DND-41 (cell line): ENCODE measurements at places on chromosomes 4 and X.

- DNase-seq: no peak
Measured at GRCh38 chr4:40427128-40427527, 92.0 kb downstream of the CHRNA9 start.

GRCh38 chr4:183008492-183008891 lies 90.6 kb upstream of the WWC2 start:
- DNase-seq: no peak

- no peak for DNase-seq
Measured at GRCh38 chr4:121711263-121712000, 14.7 kb upstream of the ANXA5 start.

- no peak for DNase-seq
Measured at GRCh38 chr4:73252001-73252400, 6.6 kb downstream of the ANKRD17 start.

DNA sequence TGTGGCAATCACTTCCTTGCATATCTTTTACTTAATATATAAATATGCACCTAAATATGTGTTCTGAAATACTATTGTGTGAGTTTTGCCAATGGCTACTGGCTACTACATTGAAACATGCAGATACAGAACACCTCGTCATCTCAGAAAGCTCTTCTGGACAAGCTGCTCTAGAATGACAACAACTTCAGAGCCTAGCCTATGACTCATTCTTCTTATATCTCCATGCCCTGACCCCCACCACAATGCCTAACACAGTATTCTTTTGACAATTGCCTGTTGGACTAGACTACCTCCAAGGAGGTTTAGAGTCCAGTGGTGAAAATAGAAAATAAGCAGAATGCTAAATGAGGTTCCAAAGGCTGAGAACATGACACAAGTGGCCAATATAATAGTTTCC lies 17.6 kb upstream of the DMP1 start:
- no peak for DNase-seq

DNA sequence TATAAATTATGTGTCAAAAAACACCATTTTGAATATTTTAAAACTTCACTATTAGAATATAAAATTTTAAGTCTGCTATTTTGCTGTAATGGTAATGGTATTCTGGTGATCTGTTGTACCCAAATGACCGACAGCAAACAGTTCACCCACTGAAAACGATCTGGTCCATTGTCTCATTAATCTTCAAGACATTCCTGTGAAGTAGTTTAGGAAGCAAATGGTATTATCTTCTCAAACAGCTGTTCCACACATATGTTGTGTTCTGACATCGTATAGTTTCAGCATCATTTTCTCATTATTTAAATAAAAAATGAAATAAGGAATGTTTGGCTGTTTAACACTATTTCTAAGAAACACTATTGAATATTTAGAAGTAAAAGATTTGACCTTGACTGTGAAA lies 98.1 kb downstream of the WWC2 start:
- DNase-seq: no peak

DNA sequence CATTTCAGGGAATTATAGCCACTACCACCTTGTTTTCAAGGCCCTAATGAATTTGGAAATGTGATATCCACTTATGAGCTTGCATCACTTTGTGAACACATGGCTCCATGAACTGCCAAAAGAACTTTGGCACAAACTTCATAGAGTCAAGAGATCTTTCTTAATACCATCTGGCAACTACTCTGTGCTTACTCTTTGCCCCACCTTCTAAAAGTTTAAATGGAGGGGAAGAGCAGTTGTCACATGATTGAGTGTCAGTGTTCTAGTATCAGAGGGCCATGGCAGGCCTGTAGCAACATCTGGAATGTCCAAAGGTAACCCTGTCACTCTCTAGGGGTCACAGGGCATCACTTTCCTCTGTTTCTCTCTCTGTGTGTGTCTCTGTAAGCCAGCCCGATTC lies 2.6 kb upstream of the ADH1B start:
- DNase-seq: no peak

DNA sequence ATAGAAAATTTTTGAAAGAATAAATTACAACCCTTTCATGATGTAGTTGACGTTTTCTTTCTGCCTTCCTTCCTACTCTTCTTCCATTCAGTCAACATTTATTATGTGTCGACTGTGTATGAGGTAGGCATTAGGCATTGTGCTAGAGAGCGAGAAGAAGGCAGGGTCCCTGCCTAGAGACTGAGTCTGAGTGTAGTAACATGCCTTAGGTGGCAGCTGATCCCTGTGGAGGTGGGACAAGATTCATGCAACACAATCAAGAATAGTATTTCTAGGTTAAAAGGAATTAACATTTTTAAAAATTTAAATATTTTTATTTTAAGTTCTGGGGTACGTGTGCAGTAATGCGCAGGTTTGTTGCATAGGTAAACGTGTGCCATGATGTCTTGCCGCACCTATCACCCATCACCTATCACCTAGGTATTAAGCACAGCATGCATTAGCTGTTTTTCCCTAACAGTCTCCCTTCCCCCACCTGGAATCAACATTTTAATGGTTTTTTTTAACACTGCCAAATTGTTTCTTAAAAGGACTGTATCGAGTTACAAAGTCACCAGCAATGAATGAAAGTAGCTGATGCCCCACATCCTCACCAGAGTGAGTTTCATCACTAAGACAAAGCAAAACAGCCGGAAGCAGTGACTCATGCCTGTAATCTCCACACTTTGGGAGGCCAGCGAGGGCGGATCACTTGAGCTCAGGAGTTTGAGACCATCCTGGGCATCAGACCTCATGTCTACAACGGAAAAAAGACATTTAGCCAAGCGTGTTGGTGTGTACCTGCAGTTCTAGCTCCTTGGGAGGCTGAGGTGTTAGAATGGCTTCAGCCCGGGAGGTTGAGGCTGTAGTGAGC lies 84.0 kb downstream of the WWC2 start:
- no peak for DNase-seq

DNA sequence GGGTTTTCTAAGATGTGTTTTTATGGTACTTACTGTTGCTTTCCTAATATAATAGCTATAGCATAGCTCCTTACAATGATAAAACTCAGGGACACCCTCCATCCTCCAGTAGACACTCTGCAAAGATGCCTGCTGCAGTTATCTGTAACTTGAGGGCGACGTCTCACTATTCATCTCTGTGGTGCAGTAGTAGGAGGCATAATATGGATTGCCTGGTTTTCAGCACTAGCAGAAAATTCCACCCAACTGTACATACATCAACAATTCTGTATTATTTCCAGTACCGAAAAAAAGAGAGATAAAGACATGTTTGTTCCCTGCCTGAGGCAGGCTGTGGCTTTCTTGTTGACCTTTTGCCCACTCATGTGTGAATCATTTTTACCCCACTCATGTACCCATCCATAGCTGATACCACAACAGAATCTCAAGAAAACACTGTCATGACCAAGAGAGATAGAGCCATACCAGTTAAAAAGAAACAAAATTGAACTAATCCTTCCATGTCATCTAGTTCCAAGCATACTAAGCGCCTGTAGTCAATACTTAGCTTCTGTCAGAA lies 220.1 kb downstream of the RAB28 start:
- no peak for DNase-seq

DNA sequence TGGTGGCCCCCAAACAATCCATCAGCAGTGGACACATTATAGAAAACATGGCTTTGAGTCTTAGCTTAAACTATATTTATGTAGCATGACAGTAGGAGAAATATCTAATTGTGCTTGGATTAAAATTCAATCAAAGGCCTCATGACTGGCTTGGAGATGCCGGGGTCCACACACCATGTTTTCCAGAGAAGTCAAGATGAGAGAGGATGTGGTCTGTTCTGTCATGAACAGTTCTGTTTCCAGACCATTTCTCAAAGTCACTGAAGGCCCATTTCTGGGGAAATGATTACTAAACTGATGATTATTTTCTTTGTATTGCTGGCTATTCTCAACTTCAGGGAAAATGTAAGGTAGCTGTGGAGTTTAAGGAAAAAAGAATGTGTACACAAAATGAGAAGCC lies 76.3 kb downstream of the C4orf51 start:
- no peak for DNase-seq

DNA sequence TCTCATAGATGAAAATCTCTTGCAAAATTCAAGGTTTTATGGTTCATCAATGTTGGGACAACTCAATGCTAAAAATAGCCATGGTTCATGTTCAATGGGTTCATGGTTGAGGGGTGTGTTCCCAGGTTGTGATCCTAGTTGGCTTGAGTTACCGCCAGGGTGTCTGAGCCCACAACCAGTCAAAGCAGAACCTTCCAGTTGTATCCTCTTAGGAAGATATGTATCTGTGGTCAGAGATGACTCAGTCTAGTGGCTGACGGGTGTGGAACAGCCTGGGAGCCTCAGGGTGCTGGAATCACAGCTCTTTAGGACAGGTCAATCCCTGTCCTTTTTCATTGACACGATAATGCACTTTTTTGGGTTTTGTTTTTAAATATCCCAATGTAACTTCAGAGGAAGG lies 192.3 kb upstream of the NR3C2 start:
- no peak for DNase-seq

DNA sequence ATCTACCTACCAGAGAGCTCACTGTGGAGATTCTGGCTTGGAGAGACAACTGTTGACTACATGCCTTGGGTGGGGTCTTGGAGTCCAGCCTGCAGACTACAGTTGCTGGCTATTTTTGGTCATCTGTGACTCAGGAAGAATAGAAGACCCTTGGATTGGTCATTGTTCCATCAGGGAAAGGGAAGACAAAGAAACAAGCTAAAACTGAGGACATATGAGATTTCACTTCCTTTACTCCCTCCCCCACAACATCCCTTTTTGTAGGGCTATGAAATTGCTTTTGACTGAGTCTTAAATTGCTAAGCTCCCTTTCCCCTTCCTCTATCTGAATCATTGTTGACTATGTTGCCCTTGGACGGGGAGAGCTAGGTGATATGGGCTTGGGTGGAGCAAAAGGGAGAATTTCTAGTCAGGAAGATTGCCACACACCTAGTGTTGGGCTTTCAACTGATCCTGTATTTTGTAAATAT lies 11.7 kb downstream of the MSN start:
- DNase-seq: no peak

GRCh38 chrX:150704030-150704613 lies 10.9 kb downstream of the MTMR1 start:
- no peak for DNase-seq

DNA sequence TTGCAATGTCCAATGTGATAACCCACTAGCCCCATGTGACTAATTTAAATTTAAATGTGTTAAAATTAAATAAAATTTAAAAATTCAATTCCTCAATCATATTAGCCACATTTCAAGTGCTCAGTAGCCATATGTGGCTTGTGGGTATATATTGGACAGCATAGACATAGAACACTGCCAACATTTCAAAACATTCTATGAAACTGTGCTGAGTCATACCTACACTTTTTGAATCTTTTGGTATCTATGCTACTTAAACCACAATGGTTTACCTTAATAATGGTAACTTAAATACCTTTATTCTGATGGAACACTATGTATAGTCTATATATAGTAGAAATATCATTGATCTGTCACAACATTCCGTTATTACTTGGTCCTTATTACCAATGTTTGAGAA lies 223.4 kb upstream of the ATOH1 start:
- DNase-seq: no peak

DNA sequence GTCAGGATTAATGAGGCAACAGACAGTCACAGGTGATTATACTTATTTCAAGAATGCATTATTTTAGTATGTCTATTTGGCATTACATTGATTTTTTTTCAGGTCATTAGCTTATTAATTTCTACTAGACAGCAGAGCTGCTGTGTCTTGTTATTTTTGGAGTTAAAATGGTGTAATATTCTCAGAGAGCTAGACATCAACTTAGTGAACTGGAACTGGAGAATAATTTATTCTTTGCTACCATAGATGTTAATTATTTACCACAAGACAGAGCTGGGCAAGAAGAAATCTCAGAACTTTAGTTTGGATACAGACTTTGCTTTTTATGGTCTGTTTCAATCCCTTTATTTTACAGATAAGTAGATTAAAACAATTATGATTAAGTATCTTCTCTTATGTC lies 10.2 kb upstream of the HPGD start:
- DNase-seq: no peak

DNA sequence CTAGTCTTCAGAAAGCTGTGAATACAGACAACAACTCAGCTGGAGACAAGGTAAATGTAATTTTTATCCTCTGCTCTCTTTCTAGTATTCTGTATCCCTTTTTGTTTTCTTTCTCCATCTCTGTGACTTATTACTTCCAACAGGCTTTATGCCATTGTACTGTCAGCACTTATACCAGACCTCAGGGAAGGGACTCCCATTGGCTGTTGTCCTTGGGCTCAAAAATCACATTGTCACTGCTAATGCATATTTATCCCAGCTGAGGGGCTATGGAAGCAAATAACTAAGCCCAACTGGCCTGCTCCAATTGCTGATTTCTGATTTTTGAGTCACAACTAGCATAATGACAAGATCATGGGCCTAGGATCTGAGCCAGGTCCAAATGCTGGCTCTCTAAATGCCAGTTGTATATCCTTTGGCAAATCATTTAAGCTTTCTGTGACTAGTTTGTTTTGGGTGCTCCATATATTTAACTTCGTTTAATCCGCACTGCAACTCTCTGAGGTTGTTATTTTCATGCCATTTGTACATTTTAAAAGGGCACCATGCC lies 395.1 kb upstream of the GNPDA2 start:
- DNase-seq: no peak

DNA sequence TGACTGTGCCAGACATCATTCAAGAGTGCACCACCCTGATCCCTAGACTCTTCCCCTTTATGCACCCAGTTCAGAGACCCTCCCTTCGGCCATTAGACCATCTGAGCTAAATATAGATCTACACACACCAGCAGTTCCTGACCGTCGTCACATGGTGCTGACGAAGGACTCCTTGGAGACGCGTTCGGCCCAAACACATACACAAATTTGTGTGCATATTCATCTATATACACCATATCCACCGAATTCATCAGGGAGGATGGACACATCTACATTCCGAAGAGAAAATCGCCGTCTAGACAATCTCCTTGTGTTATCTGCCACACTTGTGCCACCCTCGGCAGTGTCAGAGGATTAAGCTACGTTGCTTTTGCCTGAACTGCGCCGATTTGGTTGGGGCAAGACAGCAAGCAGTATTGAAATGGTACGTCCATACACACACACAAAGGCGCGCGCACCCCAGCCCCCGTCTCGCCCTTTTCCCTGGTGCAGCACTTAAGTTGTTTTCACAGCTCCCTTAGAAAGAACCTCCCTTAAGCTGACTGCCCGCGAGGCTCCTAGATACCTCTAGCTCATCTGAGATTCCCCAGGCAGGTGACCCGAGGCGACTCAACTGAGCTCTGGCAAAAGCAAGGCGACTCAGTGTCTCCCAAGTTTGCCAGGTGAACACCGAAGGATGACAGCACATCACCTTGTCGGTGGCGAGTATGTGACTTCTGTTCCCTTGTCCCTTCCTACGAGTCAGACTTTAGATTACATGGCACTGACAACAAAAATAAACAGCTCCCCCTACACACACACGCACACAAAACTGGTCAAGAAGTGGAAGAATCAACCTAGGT lies 1.0 kb downstream of the RASGEF1B start:
- peak; percentile 23 for DNase-seq
